Activated CD8-positive, alpha-beta memory T cell treated with anti-CD3 and anti-CD28 coated beads, Interleukin-2, amount 10 ng/mL, durations not matched to agents 7 days and 5 days (primary cell): ENCODE measurements at places on chromosomes 13 and 19.

- DNase-seq = no peak
Measured at GRCh38 chr13:87893186-87893585, 222.0 kb downstream of the SLITRK5 start.

DNA sequence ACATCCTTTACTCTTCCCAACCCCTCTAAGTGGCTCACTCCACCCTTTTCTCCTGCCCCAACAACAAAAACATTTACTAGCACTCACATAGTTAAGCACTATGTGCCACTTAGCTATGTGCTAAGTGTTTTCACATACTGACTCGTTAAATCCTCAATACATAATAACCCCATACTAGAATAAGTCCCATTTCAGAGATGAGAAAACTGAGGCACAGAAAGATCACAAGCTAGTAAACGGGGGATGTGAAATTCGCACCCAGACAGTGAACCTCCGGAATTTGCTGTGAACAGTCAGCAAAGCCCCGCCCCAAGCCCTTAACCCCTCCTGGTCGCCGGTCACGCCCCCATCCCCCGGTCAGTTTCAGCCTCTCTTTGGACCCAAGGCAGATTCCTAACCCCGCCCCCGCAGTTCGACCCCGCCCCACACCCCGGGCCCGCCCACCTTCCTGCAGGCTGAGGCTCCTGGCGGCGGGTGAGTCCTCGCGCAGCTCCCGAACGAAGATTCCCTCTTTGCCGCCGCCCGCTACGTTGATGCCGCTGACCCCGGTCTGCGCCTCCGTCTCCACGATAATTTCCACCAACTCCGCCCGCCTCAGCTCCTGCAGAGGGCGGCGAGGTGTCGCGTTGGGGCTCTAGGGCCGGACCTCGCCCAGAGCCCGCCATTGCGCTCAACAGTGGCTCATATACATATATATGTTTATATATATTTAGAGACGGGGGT lies 9.8 kb downstream of the PRX start:
- DNase-seq = peak; percentile 93

- no peak for DNase-seq
Measured at GRCh38 chr13:33235564-33235963, 50.0 kb downstream of the STARD13 start.

GRCh38 chr13:38530492-38530891 lies 156.4 kb upstream of the FREM2 start:
- no peak for DNase-seq

- no peak for DNase-seq
Measured at GRCh38 chr19:49362048-49362928, at the start of gene TEAD2. TSS of gene TEAD2 (minus strand) at chr19:49362416. CDS start at chr19:49360075, 2,341 bp downstream.

- DNase-seq = no peak
Measured at GRCh38 chr13:59771272-59771671, 392.5 kb downstream of the DIAPH3 start.

GRCh38 chr19:2462635-2463421 lies 6.1 kb upstream of the LMNB2 start:
- no peak for DNase-seq

GRCh38 chr19:13882419-13882795 lies 5.5 kb downstream of the NANOS3 start:
- DNase-seq = no peak

- DNase-seq = no peak
Measured at GRCh38 chr13:66348745-66349690, 881.1 kb downstream of the PCDH9 start.

DNA sequence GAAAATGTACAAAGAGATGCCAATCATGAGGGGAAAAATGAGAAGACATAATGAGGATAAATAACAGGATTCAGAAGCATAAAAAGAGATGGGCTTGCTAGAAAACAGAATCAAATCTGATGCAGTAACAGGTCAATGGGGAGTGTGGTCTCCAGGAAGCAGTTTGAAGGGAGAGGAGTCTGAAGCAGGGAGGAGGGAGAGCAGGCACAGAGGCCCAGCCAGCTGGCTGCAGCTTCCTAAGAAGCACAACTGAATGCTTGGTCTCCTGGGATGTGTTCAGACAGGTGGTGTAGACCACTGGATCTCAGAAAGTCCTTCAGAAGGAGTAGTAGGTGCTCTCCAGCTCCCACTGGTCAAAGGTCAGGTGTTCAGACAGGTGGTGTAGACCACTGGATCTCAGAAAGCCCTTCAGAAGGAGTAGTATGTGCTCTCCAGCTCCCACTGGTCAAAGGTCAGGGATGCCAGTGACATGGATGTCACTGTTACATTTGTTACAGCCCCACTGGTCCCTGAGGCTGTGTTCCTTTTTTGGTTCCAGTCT lies 68.3 kb upstream of the UBAC2 start:
- DNase-seq = no peak

DNA sequence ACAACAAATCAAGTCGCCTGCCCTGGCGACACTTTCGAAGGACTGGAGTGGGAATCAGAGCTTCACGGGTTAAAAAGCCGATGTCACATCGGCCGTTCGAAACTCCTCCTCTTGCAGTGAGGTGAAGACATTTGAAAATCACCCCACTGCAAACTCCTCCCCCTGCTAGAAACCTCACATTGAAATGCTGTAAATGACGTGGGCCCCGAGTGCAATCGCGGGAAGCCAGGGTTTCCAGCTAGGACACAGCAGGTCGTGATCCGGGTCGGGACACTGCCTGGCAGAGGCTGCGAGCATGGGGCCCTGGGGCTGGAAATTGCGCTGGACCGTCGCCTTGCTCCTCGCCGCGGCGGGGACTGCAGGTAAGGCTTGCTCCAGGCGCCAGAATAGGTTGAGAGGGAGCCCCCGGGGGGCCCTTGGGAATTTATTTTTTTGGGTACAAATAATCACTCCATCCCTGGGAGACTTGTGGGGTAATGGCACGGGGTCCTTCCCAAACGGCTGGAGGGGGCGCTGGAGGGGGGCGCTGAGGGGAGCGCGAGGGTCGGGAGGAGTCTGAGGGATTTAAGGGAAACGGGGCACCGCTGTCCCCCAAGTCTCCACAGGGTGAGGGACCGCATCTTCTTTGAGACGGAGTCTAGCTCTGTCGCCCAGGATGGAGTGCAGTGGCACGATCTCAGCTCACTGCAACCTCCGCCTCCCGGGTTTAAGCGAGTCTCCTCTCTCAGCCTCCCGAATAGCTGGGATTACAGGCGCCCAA lies at the start of gene LDLR:
Gene LDLR, plus strand, starts transcription at position 210 of the 760 bp plus-strand sequence. Its CDS starts 86 bp downstream, at position 296.
- peak; percentile 94 for DNase-seq

- no peak for DNase-seq
Measured at GRCh38 chr13:24997367-24997967, 98.5 kb upstream of the PABPC3 start.

GRCh38 chr19:29260477-29261317 lies 47.7 kb upstream of the UQCRFS1 start:
- DNase-seq = peak; percentile 68

- no peak for DNase-seq
Measured at GRCh38 chr13:51825681-51826254, 19.2 kb downstream of the TMEM272 start.

GRCh38 chr13:91126806-91127205 lies 220.7 kb upstream of the MIR17HG start:
- DNase-seq = no peak

DNA sequence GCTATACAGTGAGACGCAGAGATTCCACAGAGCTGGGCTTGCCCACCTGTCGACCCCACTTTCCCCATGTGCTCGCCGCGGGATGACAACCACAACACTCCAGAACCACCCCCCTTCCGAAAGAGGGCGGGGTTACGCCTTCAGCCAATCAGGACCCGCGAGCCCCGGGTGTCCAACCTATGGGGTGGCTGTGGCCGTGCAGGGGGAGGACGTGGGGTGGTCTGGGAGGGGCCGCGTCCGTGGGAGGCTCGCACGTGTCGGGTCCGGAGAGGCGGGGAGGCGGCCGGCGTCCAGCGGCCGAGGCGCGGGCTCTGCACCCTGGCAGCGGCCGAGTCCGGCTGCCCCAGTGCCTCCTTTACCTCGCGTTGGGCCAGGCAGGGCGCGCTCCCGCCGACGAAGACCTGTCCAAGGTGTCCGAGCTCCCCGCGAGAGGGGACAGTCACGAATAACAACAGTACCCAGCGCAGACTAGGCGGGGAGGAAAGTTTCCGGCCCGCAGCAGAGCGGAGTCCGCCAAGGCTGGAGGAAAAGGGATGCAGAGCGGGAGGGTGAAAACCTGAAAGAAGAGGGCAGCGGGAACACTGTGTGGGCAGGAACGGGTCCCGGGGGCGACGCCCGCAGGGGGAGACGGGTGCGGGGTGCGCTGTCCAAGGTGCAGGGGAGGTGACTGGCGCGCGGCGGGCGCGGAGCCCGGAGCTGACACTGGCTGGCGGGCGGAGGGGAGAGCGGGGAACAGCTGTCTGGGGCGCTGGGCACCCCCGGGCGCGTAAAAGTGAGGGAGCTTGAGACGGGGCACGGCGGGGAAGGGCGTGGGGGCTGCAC lies 911 bp downstream of the ENOX1 start:
- DNase-seq = no peak

- DNase-seq = peak; percentile 80
Measured at GRCh38 chr13:111304041-111304544, 16.3 kb upstream of the TEX29 start.

- no peak for DNase-seq
Measured at GRCh38 chr13:66180836-66181235, 1049.3 kb downstream of the PCDH9 start.

GRCh38 chr19:4889034-4889815 lies 13.5 kb downstream of the ARRDC5 start:
- no peak for DNase-seq

DNA sequence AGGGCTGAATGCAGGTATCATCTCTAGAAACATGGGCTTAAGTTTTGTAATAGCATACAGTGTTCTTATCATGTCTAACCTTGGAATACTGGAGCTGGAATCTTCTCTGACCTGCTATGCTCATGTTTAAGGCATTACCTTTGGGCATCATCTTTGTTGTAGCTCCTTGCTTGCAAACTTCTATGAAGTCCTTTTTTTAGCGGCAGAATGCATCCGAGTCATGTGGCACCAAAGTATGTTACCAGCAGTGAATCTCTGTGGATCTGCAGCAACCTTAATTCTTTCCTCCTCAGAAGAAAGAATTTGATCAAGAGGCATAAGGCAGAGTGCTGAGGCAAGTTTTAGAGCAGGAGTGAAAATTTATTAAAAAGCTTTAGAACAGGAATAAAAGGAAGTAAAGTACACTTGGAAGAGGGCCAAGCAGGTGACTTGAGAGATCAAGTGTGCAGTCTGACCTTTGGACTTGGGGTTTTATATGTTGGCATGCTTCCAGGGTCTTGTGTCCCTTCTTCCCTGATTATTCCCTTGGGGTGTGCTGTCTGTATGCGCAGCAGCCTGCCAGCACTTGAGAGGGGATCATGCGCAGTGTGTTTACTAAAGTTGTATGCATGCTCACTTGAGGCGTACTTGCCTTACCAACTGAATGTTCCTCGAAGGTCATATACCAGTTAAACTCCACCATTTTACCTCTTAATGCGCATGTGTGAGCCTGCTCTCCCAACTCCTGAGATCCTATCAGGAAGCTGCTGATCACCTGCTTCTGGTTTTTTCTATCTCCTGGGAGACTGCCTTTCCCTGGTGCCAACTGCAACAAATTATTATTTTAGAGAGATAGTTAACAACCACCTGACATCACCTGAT lies 115.5 kb downstream of the LACC1 start:
- no peak for DNase-seq

DNA sequence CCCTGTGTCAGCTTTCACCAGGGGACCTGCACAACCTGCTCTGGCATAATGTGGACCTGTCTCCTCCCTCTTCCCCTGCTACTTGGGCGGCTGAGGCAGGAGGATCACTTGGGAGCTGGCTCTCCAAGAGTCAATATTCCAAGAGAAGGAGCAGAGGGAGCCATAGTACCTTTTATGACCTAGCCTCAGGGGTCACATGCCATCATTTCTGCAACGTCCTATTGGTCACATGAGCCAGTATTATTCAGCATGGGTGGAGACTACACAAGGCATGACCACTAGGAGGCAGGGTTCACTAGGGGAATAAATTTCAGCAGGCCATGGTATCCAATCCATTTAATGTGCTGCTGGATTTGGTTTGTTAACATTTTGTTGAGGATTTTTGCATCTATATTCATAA lies 12.0 kb upstream of the SHFL start:
- peak; percentile 73 for DNase-seq

DNA sequence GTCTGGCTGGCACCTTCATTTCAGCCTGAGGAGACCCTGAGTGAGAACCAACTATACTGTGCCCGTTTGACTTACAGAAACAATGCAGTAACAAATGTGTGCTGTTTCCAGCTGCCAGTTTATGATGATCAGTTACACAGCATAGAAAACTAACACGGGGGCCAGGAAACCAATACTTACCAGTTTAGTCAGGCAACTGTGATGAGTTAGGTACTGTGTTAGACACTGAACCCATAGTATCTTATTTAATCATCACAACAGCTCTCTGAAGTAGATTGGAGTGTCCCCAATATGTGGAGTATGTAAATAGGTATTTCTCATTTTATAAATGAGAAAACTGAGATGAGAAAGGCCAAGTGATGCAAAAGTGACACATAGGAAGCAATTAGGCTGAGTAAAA lies 620.9 kb upstream of the KLF12 start:
- DNase-seq = no peak

DNA sequence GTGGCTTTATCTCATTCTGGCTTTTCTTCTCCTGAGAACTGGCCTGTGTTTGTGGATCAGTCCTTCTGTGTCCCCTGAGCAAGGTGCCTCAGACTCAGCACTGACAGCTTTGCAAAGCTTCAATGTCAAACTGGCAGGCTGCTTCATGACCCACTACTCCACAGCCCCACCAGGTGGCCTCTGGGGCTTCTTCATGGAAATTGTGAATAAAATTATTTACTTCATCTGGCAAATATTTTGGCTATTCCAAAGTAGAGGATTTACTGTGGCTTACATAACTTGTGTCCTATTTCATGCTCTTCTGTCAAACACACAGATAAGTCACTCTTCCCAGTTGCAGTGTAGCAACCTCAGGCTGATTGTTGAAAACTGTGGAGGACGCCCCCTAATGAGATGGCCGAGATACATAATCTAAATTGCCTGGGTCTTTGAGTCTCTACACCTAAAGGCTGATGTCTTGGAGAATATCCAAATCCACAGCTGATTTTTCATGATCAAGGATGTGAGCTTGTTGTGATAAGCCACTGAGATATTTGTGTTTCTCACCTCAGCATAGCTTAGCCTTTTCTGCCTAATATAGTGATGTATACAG lies 721.9 kb upstream of the SLC10A2 start:
- no peak for DNase-seq

GRCh38 chr19:35119091-35119490 lies 3.5 kb downstream of the FXYD3 start:
- DNase-seq = no peak

DNA sequence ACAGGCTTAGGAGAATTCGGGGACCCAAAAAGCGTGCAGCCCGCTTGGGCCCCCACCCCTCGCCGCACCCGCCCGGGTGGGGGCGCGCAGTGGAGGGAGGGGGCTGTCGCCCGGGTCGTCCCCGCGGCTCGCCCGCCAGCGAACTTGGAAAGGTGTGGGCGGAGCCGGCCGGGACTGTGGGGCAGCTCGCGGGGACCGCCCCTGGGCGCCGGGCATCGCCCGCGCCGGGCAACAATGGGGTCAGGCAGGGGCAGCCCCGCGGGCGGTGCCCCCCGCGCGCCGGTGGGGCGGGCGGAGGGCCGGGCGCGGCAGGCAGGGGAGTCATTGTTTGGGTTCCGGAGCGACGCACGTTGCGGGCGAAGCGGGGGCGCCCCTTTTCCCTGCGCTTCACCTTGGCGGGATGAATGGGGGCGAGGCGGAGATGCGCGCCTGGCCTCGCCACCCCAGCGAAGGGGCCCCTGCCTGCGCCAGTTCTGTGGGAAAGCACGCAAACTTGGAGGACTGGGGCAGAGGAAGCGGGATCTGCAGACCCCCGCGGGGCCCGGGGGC lies 647 bp upstream of the KLF12 start:
- peak; percentile 77 for DNase-seq

- no peak for DNase-seq
Measured at GRCh38 chr13:76913898-76914297, 27.7 kb upstream of the KCTD12 start.

GRCh38 chr19:39831679-39832078 lies 2.3 kb downstream of the DYRK1B start:
- no peak for DNase-seq
